EH (cell line): ENCODE measurements at places on chromosomes 3 and 15.

GRCh38 chr3:194009892-194010533 is 125.9 kb upstream of the HES1 start:
- DNase-seq = no peak

- DNase-seq = no peak
These were observed 78.3 kb upstream of the ALDH1A3 start for GRCh38 chr15:100801256-100801900.

DNA sequence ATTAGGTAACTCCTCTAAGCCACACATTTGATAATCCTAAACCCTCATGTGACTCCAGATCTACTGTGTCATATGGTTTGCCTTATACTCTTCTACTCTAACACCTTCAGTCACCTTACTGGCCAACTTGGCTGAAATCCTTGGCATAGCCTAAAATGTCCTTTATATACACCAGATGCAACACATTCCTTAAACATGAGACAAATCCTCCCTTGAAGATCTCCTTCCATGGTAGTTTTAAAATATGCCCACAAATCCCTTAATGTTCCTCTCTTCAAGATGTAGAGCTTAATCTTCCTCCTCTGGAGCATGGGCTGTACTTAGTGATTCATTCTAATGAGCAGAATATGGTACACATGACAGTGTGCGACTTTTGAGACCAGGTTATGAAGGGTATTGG is 238.9 kb downstream of the SUCLG2 start:
- peak; percentile 67 for DNase-seq

DNA sequence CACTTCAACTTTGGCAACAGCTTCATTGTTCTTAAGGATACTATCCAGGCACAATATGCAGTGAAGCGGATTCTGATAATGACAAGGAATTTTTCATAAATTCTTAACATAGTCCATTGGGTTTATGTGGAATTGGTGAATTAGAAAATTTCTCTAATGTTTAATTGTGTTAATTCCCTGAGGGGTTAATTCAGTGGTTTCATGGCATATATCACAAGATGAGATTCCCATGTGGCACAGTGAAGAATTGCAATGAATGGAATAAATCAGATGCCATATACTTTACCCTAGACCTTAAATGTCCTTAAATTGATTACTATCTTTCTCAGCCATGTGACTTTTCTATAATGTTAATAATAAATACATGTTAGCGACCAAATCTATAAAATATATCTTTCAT is 1244.1 kb downstream of the ROBO2 start:
- DNase-seq = no peak

GRCh38 chr3:193046371-193046770 is 128.7 kb upstream of the MB21D2 start:
- no peak for DNase-seq

GRCh38 chr15:51240066-51240465 is 98.3 kb downstream of the CYP19A1 start:
- DNase-seq = no peak

DNA sequence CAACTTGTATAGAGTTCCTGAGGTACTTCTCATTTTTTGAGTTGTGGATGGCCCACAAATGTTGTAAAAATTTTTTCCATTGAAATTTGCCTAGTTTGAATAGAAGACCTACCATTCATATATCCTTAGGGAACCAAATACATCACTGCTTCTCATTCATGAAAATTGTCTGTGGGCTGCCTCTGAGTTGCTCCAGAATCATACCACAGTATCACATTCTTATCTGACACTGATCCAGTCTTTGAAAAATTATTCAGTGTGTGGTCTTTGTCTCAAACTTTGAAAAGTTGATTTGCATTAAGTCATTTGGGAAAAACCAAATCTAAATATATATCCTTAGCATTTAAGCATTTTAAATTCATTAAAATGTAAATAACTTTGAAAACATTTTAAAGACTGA is 321.1 kb downstream of the LSAMP start:
- DNase-seq = no peak

GRCh38 chr3:117746066-117746465 is 1036.5 kb downstream of the TUSC7 start:
- no peak for DNase-seq

DNA sequence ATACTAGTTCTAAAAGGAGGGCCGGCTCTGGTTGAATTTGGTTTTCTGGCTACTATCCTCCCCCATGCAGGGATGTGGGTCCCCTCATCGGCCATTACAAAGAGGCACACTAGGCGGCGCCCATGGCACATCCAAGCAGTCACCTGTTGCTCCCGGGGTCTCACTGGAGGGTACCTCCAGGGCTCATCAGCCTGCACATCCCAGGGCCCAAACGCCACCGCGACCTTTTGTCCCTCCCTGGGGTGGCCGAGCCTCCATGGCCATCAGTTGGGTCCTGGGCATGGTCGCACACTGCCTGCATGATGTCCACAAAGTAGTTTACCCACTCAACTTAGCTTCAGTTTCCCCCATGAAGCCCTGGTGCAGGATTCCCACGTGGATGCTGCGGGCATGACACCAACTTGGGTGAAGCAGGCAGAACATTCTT is 28.3 kb downstream of the IDH3A start:
- peak; percentile 41 for DNase-seq

DNA sequence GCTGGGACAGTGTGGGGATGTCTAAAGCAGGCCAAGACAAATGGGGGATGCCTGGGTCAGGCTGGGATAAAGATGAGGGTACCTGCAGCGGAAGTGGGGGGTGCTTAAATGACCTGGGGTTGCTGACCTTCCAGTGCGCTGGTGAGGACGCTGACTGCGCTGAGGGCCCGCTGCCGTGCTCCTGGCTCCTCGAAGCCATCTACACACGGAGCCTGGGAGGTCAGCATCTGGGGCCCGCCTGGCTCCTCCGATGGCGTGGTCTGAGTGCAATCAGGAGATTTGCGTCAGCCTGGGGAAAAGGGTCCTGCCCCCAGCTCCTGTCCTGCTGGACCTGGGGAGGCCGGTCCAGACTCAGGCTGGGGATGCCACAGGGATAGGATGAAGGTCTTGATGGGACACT is 50.7 kb downstream of the SCN5A start:
- DNase-seq = no peak

DNA sequence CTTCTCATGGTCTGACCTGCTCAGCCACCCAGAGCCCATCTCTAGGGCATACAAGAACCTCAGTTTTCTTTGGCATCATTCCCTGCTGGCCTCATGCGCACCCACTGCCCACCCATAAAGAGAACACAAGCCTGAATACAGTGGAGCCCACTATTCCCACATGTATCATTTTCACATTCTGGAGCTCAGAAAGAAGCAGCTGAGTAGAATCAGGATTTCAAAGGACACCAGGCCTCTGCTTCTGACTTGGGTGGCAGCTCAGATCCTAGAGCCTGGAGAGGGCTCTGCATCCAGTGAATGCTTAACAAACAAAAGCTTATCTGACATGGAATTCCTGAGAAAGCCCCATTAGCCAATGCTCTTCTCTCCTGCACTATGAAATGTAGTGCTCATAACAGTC is 34.7 kb downstream of the RBP2 start:
- DNase-seq = no peak

- no peak for DNase-seq
These were observed 63.6 kb upstream of the SNTN start for GRCh38 chr3:63588895-63589294.

- DNase-seq = peak; percentile 65
These were observed at the start of gene HAPLN3 for GRCh38 chr15:88894819-88895767. HAPLN3 (minus strand) TSS chr15:88895544; CDS start chr15:88887298, 8,246 bp downstream.

DNA sequence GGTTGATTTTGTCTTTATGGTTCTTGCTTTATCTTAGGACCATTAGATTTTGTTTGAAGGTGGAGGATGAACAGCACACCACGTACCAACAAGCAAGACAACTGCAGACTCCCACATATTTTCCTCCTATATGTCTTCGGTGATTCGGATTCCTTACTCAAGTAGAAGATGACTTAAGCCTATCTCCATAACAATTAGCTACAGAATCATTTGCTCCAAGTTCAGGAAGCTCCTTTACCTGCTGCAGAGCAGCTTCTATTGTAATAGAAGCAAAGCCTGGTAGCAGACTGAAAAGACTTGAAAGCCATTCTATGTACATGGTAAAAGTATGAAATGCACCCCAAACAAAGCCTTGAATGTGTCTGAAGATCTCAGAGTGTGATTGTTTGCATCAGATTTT is 229.0 kb downstream of the SOX2 start:
- no peak for DNase-seq

GRCh38 chr15:25795061-25795460 is 68.1 kb downstream of the ATP10A start:
- DNase-seq = no peak

DNA sequence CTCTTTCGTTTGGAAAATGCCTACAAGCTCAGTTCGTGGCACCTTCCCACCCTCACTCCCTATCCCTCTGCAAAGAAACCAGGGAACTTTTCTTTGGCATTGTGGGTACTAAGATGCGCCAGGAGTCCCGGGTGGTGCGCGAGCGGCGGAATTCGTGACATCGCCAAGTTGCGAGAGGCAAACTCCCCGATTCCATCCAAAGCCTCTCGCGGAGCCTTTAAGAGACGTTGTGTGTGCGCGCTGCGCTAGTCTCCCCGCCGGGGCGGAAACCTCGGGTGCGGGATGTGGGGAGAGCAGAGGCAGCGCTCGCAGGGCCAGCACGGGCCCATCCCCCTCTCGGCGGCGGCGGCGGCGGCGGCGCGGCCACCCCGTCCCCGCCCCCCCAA is 443 bp upstream of the NR2F2 start:
- DNase-seq = peak; percentile 86

DNA sequence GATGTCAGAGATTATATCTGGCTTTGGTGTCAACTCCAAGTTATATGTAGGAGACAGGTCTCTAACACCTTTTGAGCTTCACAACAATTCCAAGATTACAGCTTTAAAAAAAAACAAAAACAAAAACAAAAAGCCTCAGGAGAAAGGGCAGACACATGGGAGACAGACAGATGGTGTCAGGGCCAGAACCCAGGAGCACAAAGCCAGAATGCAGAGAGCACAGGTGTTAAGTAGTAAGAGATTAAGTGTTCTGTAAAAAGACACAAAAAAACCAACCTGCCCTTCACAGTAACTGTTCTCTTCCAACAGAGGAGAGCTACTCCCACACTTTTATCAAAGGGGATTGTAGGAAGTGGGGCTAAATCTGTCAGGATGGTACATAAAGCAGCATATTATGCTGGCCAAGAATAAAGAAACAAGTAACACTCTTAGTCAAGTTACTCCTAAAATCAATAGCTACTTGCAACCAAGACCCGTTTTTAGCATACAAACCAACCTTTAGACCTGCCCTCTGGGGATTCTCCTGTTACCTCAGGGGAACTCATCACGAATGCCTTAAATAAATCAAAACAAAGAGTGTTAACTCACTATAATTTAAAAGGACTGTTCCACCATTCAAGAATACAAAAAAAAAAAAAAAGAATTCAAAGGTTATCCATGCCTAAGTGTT is 5.9 kb downstream of the CPEB1 start:
- DNase-seq = no peak

DNA sequence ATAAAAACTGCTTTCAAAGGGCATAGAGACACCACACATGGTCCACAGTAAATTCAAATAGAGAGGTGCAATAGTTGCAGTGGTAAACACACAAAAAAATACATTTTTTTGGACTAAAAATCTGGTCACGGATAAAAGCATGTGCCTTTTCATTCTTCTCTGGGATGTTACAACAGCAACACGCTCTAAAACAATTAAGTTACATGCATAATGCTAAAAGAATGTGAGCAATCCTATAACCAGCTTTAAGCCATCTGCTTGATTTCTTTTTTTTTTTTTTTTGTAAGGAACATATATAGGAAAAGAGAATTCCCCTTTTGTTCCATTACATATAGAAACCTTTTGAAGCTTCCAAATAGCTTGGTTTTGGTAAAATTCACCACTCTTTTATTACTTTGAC is 20.0 kb downstream of the WNT5A start:
- DNase-seq = peak; percentile 85

DNA sequence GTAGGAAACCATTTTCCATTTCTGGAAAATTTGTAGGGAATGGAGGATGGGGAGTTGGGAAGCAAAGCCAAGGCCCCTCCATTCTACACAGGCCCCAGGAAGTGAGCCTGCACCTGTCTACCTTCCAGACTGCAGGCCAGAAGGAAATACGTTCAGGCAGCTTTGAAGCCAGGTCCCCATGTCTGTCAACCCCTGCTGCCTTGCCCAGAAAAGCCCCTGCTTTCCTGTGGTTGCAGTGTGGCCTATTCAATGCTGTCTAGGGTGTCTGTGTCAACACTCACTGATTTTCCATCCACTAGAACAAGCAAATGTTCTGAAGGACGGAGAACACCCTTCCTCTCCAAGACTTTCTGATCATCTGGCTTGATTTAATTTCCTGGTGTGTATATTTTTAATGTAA is 281.9 kb downstream of the TLE3 start:
- DNase-seq = no peak

DNA sequence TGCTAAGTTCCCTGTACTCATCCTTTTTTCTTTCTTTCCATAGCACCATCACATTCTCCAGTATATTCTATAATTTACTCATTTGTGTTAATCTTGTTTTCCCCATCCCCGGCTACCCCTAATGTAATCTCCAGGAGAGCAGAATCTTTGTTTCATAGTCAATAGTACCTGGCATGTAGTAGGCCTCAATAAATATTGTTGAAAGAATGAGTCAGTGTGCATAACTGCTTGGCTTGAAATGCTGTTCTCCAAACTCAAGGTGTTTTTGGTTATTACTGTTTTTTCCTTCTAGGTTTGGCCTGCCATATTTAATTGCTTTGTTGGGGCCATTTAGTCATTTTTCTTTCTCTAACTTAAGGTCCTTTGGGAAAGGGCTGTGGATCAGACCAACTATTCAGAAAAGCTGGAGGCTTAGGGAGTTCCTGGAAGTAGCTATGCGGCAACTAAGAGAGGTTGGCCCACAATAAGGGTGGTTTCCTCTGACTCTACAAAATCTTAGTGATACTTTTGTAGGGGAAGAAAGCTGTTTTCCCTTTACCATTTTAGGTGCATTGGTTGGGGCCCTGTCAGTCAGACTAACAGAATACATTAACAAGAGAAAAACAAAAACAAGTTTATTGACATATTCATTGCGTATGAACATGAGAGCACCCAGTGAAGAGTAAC is 28.4 kb downstream of the KAT2B start:
- no peak for DNase-seq

DNA sequence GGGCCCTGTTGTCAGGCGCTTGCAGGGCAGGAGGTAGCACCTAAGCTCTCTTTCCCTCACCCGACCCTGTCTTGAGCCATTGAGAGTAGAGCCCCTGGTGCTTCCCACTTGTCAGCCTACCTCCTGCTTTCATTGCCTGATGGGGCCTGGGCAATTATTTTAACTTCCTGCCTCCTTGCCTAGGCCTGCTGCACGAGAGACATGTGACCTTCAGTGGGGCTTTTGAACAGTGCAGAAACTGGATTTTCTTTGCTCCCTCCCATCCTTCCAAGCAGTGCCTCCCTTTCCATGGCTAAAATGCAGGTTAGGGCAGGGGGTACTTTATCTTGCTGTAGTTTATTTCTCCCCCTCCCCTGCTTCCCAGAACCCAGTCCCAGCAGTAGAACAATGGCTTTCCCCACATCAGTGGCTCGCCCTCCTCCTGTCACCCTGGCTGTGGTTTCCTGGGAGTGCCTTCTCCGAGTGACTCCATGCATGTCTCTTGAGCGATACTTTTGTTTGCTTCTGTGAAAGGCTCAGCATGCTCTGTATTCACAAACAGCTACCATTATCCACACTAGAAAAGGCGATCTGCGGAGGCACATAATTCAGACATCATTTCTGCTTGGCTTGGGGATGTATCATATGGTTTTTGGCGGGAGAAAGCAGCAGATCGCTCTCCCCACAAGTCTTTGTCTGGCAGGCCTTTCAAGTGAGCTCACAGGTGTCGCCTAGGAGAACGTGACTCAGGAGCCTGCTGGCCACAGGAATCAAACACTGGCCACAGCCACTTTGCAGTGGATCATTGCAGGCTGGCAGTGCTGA is 24.1 kb downstream of the PDIA5 start:
- DNase-seq = no peak
